ENCODE measurements at places on chromosomes 11 and 22.

DNA sequence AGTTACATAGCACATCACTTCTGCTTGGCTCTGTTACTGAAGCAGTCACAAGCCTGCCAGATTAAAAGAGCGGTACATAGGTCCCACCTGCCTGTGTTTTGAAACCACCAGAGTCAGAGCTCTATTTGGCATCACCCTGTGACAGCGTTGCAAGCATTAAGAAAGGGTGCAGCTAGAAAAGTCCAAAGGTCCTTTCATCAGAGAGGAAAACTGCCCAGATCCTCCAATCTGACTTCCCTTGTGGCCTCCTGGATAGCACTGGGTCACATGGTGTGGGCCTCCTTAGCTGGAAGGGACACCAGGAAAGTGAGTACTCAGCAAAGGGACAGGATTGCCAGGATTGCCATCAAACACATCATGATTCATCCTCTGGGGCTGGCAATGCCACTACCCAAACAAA is 22.9 kb downstream of the STX3 start:
- no peak for DNase-seq

DNA sequence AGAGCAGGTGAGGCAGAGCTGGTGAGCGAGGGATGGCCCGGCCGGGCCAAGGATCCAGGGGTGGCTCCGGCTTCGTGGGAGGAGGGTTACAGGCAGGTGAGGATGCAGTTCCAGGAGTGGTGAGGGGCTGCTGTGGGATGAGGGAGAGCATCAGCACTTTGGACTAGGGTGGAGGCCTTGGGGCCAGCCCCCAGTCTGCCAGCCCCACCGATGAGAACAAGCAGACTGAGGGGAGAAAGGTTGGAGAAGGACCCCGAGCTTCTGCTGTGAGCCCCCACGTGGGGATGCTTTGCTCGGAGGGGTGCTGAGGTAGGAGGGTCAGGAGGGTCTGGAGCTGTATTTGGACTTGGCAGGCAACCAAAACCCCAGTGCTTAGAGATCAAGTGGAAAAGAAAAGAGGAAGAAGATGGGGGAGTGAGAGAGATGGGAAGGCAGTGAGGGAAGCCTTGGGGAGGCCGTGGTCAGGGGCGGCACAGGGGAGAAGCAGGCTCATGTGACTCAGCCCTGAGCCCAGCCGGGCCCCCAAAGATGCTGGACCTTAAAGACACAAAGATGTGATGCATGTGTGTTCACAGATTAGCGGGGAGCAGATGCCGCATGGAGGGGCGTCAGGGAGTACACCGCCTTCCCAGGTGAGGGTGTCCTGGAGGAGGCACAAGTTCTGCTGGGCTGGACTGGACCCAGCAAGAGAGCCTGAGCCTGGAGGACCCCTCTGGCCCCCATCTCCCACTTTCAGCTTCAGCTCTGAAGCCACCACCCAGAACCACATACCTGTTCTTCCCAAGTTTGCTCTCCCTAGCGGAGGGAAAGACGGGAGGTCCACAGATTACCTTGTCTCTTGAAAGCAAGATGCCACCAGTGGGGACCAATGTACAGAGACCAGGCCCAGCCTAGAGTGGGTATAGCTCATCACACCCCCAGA is 91.3 kb downstream of the CDKN1C start:
- DNase-seq: no peak

DNA sequence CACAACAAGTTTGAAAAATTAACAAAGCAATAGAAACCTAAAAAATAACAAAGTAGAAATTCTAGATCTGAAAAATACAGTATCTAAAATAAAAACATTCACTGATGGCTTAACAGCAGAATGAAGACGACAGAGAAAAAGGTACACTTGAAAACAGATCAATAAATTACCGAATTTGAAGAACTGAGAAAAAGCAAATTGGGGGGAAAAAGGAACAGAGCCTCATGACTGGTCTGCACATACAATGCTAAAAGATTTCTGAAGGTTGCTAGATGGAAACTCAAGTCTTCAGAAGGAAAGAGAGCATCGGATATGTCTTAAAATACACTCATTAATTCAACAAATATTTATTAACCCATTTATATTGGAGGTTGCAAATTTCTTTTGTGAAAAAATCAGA is 71.6 kb downstream of the SBF2 start:
- no peak for DNase-seq

DNA sequence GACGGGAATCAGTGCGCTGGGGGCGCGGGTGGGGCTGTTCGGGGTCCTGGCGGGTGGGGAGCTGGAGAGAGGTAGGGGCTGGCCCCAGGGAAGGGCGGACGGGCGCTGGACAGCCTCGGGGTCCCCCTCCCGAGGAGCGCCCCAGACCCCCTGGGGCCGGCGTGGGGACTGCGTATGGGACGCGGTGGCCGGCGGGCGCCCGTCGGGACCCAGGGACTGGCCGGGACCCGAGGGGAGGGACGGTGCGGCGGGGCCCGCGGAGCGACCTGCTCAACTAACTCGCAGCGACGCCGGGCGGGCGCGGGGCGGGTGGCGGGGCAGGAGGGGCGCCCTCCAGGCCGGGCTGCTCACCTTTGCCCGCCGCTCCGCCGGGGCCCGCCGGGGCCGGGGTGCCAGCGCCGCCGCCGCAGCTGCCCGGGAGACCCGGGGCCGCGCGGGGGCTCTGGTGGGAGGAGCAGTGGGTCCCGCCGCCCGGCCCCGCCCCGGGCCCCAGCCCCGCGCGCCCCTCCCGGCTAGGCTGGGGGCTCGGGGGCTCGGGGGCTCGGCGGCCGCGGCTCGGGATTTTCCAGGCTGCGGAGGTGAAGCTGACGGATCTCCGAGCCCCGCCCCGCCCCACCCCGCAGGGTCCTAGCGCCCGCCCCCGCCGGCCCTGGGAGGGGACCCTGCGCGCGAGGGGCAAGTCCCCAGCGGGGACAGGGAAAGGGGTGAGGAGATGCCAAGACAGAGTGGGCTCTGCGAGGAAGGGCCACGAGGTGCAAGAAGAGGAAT is 12.3 kb downstream of the STARD10 start:
- peak; percentile 41 for DNase-seq

- no peak for DNase-seq
Observed at GRCh38 chr22:48093981-48094380, 1331.5 kb downstream of the TBC1D22A start.

DNA sequence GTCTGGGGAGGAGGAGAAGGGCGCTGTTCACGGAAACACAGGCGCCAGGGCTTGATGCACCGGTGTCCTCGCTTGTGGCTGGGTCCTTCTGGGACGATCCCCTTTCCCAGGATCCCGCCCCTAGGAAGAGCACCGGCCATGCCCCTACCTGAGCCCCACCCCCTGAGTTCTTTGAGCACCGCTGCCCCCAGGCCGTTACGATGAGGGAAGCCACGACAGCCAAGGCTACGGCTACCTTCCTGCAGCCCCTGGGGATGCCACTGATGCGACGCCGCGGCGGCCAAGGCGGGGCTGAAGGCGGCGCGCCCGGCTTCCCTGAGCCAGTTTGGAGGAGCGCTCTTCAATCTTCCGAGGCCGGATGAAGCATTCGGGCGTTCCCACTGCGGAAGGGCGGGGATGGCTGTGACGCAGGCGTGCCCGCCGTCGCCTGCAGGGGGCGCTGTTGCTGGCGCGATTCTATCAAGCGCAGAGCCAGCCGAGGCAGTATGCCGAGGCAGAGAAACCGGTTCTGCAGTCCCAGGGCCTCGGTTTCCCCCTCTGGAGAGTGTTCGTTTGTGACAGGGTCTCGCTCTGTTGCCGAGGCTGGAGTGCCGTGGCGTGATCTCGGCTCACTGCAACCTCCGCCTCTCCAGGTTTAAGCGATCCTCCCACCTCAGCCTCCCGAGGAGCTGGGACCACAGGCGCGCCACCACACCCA is 9.7 kb upstream of the NEFH start:
- DNase-seq: peak; percentile 70

- DNase-seq: no peak
Observed at GRCh38 chr11:87136236-87136635, 98.5 kb downstream of the TMEM135 start.

Data from CD4-positive, alpha-beta T cell (primary cell).